ENCODE measurements at places on chromosomes 6 and 20.
A peak's percentile ranks its signal among the peaks of the same experiment; 100 is the strongest.

GRCh38 chr6:64591676-64592036 is 956.1 kb downstream of the PHF3 start:
- no peak for DNase-seq

DNA sequence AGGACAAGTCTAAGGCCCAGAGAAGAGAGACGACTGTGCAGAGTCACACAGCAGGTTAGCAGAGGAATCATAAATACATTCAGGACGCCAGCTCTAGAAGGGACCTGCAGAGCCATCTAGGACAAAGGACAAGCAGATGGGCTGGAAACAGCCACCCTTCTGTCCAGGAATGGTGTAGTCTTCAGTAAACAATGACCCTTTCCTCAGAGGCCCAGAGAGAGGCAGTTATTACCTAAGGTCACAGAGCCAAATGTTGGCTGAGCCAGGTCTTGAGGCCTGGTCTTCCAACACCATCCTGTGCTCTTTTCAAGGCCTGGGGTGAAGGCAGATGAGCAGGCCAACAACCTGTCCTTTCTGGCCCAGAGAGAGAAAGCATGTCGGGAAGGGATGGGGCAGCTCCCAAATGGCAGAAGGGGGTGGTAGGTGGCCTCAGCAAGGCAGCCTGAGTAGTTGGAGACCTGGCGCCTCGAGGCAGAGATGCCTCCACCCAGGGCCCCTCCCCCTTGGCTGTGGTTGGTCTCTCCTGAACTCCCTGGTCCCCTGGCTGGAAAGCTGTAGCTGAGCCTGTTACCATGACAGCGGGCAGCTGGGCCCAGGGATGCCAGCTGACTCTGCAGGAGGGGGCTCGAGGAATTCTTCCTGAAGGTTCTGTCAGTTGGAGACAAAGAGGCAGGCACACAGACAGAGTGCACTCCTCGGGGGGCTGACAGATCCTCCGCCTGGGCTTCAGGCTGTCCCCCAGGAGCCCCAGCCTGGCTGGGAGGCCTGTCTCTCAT is 24.8 kb downstream of the EPB41L1 start:
- no peak for DNase-seq

DNA sequence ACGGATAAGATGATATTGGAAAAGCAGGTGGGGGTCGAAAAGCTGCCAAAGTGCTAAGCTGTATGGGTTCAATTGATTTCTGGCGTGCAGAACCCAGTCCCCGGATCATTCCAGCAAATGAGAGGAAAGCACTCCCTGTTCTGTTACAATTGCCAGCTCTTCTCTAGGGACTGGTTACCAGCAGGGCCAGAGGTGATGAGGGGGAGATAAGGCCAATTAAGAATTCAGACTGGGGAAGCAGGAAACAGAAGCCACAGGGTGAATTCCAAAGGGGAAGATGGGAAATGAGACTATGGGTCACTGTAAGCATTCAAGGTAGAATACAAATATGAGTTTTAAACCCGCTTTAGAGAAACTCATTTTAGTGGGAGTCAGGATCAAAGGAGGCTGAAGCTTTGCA is 349.4 kb upstream of the MAP3K7 start:
- no peak for DNase-seq

DNA sequence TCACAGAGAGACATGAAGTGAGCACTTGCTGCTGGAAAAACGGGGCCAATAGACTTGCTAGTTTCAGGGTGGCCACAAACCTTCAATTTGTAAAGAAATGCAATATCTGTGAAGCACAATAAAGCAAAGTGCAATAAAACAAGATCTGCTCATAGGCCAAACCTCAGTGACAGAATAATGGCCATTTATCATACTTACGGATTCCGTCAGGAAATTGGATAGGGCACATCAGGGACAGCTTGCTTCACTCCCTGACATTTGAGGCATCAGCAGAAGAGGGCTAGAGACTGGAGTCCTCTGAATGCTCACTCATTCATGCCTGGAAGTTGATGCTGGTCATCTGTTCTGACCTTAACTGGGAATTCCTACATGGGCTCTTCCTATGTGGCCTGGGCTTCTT is 165.5 kb upstream of the OPRM1 start:
- DNase-seq = no peak

DNA sequence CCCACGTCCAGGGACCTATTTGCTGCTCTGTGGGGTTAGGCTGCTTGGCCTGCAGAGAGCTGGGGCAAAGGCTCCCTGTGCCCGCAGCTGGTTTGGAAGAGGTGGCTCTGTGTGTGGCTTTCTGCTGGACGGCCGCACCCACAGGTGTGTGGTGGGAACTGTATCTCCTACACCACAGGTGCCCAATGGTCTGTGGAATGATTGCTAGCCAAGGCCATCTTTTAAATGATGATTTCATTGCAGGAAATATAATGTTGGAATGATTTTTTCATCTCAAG is 178.4 kb downstream of the DLL1 start:
- DNase-seq = no peak

DNA sequence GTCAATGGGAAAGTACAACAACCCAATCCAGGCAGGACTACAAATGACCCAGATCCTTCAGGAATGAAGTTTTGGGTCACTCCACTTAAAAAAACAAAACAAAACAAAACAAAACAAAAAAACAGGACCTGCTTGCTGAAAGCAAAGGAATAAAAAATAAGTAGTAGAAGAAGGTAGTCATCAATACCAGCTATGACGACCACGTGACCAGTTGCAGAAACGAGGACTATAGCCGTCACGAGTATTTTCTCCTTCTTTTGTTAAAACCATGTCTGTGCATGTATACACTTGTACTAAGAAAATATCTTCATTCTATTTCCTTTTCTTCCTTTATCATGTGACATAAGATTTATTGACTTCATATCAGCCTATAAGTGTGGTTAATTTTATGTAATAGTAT is 308.4 kb upstream of the DEFB112 start:
- no peak for DNase-seq

GRCh38 chr6:160974304-160974771 is 17.2 kb upstream of the MAP3K4 start:
- DNase-seq = peak; percentile 97

DNA sequence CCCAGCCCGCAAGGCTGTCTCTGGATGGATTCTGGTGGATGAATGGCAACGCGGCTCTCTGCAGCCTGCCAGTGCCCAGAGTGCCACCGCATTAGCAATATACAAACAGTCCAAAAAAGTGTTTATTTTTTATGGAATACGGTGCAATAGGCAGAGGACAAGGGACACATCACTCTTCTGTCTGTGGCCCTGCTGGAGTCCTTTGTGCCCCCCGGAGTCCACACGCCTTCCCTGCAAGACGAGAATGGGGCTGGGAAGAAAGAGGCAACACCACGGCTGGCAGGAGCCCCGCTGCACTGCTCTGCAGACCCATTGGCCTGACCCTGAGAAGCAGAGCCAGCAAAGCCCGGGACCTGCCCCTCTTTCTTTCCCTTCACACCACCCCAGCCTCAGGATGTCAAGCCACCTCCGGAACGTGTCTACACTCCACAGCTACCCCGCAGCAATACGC is 196.3 kb downstream of the SYNDIG1 start:
- no peak for DNase-seq

- DNase-seq = no peak
Measured at GRCh38 chr6:52641826-52642225, 29.1 kb upstream of the TMEM14A start.

DNA sequence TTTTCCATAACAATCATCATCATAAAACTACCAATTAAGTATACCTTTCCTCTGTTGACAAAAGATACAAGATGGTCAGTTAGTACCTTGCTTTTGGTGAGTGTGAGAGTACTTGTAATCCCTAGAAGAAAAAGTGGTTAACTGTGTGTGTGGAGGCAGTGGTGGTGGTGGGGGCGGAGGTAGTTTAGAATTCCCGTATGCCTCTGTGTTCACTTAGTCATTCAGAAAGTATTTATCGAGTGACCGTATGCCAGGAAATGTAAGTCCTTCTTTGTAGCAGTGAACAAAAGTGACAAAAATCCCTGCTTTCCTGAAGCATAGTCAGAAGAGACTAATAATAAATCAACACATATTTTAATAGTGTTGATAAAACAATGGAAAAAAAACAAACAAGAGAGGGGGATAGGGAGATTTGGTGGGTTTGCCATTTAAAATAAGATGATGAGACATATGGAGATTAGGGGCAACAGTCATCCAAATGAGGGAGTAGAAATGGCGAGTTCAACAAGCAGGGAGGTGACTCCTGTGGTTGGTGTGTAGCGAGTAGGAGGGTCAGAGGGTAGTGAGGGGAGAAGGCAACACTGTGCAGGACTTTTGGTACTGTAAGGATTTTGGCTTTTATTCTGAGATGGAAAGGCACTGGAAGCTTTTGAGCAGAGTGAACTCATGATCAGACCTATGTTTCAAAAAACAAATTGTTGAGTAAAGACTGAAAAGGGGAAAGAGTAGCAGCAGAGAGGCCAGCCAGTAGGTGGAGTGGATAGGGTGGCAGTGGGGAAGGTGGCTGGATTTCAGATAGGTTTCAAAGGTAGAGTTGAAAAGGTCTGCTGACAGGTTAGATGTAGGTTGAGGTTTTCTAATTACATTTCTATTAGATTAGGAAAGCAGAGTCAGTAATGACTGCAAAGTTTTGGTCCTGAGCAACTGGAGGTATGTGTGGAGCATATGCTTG is 40.3 kb upstream of the SIM1 start:
- DNase-seq = peak; percentile 89
